Stimulated activated CD8-positive, alpha-beta memory T cell treated with anti-CD3 and anti-CD28 coated beads, Interleukin-4, amount 100 ng/mL, for 1 hour (primary cell): ENCODE measurements at places on chromosomes 2 and 18.

- no peak for DNase-seq
These were observed 131.5 kb upstream of the ACVR2A start for GRCh38 chr2:147713349-147713748.

- DNase-seq = no peak
These were observed 8.4 kb downstream of the PAX3 start for GRCh38 chr2:222290401-222290735.

DNA sequence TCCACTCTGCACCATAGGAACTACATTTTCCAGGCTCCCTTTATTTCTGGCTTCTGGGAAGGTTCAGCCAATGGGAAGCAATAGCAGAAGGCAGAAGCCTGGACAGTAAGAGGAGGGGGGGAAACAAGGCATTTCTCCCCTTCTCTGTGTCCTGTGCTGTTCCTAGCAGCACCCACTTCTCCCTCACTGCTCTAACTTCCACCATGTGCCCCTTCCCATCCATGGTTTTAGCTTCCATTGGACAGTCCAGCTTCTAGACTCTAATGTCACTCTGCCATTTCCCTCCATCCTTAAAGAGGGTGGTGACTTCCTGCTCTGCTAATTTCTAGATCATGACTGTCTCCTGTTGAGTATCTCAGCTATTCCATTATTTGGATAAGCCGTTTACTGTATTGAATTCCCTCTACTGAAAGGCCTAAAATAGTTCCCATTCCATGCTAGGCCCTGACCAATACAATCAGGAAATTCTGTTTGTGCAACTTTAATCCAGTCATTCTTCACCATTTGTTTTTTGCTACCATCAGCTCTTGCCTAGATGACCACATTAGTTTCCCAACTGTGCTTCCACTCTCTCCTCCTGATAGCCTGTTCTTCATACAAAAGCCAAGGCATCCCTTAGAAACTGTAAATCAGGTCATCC is 20.8 kb upstream of the LYPD1 start:
- DNase-seq = no peak

DNA sequence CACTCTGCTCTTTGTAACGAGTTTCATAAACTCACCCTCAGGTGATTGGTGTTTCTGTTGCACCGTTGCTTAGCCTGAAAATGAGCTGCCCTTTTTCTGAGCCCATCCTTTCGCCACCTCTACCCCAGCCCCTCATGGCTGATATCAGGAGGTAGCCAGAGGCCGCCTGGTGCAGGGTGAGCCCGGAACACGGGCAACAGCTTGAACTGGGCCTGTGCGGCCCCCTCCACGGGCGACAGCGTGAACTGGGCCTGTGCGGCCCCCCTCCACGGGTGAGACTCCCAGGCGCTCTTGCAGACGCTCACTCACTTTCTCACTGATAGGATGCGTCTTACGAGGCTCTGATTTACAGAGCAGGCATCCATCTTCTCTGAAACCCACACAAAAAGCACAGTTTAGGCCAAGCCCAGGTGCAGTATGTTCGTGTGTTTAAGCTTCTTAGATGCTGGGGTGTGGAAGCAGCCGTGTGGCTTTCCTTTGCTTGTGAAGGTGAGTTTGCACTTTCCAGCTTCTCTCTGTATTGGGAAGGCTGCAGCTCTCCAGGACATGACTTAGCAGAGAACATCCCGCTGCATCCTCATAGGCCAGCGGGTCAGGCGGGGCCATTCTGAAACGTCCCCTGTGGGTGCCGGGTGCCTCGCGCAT is 83.5 kb downstream of the NFATC1 start:
- no peak for DNase-seq

- DNase-seq = no peak
These were observed 107.7 kb downstream of the KCTD1 start for GRCh38 chr18:26440644-26441043.

DNA sequence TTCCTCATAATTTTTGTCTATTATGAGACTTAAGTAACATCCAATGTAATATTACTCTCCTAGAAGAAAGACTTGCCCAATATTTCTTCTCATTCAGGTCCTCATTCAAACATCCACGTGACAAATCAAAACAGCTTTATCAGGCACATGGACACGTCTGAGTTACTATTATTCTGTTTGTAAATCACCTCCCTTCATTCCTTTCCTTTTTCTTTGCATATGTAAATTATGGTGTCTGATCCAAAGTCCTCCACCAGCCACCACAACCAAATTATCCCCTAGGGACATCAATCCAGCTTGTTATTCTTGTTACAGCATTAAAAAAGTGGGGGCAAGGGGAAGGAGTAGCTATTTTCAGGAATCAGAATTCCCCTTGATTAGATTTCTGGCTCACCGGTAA is 7.1 kb downstream of the TMEM163 start:
- no peak for DNase-seq

GRCh38 chr2:199366406-199366805 is 91.3 kb downstream of the SATB2 start:
- DNase-seq = no peak

GRCh38 chr2:128520340-128520739 is 201.7 kb upstream of the HS6ST1 start:
- DNase-seq = no peak

DNA sequence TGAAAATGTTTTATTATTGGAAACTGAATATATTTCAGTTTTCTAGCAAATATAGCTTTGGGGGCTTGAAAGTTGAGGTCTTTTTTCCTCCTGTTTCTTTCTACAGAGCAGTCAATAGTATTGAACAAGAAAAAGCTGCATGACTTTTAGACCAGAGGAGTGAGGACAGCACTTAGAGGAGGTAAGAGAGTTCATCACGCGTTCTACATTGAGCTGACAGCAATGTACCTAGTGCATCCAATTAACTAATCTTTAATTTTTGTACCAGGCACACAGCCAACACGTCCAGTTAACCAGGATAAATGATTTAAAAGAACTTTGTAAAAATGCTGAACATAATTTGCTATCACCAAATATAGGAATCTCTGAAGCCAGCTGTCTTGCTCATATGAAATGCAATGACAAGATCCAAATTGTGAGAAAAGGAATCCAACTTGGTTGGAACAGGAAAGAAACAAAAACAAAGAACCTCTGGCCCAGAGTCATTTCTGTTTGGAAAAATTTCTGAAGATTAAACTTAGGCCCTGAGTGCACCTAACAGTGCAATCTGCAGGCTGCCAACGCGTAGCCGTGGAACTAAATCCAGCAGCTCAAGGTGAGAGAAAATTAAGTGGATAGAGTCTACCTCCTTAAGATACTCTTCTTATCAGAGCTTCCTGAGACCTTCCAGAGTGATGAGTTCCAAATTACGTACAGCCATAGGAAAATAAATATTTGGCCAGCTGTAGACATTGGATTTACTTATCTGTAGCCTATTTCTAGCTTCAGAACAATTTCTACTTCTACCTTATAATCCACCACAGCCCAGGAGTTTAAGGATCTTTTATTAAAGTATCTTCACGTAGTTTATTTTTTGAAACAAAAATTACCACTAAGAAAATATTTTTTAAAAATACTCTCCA is 20.6 kb upstream of the SPTBN1 start:
- DNase-seq = no peak

- no peak for DNase-seq
These were observed 979.6 kb upstream of the CDH2 start for GRCh38 chr18:29156531-29156930.
